ENCODE measurements at places on chromosomes 3 and 15. TPM values are rescaled to one million over a fixed set of nuclear protein-coding genes. Genes with fewer than 3 reads are reported as not detected.

DNA sequence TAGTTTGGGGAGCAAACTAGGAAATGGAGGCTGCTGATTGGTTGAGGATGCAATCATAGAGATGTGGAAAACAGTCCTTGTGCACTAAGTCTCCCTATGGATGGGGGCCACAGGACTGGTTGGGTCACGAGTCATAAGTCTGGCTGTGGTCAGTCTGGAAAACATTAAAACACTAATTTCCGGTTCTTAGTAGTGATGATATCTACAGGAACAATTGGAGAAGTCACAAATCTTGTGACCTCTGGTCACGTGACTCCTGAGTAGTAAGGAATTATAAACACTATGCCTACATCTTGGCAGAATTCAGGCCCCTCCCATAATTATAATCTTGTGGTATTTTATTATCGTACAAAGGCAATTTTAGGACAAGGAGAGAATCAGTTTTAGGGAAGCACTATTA, 317.3 kb upstream of the ARPP21 start:
- no peaks in the 10 kb centered on the region for H3K27me3 ChIP-seq
- H3K36me3 ChIP-seq = no peaks in the 10 kb centered on the region
- DNase-seq = no peak
- no peak overlapping the region for H3K27ac ChIP-seq

GRCh38 chr15:35089551-35089950, 4.5 kb upstream of the NANOGP8 start:
- no peak overlapping the region for H3K4me3 ChIP-seq
- no peak overlapping the region for H3K27ac ChIP-seq
- H3K4me1 ChIP-seq = no peaks in the 10 kb centered on the region
- H3K27me3 ChIP-seq = no peaks in the 10 kb centered on the region

DNA sequence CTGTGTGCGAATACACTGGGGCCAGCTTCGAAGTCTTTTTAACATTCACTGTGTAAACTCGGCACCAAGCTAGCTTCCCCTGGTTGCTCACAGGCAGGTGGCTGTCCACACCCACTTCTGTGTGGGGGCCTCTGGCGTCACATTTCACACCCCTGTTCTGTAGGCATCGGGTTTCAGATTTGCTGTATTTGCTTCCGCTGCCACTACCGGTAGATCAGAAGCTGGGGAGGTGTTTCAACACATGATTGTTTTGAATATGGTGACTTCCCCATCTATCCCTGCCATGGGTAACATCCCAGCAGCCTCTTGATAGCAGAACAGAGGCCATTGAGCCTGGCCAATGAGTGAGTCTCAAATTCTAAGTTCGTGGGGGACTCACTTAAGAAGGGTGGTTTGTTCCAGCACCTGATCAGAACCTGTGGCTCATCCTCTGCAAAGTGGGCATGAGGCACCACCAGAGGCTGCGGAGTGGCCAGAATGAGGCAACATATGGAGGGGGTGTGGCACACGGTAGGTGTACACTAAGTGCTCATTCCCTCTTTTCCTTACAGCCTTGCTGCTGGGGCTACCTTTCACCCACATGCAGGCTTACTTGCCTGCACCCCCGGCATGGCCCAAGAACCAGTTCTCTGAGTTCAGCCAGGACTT, 61.5 kb downstream of the IQSEC1 start:
- peaks cover 6% of the 10 kb centered on the region for H3K4me1 ChIP-seq
- DNase-seq = no peak
- no peak overlapping the region for H3K27ac ChIP-seq
- no peak overlapping the region for H3K4me3 ChIP-seq

GRCh38 chr3:23183731-23184130, 19.4 kb upstream of the UBE2E2 start:
- no peak overlapping the region for H3K4me3 ChIP-seq
- H3K27ac ChIP-seq = no peak overlapping the region
- H3K4me1 ChIP-seq = peaks cover 4% of the 10 kb centered on the region
- H3K27me3 ChIP-seq = no peaks in the 10 kb centered on the region
- no peaks in the 10 kb centered on the region for H3K36me3 ChIP-seq

- no peaks in the 10 kb centered on the region for H3K4me1 ChIP-seq
- no peaks in the 10 kb centered on the region for H3K27me3 ChIP-seq
- no peaks in the 10 kb centered on the region for H3K36me3 ChIP-seq
- no peak overlapping the region for H3K4me3 ChIP-seq
- no peak overlapping the region for H3K27ac ChIP-seq
Measured at GRCh38 chr3:51024121-51024520, 349.4 kb downstream of the DOCK3 start.

DNA sequence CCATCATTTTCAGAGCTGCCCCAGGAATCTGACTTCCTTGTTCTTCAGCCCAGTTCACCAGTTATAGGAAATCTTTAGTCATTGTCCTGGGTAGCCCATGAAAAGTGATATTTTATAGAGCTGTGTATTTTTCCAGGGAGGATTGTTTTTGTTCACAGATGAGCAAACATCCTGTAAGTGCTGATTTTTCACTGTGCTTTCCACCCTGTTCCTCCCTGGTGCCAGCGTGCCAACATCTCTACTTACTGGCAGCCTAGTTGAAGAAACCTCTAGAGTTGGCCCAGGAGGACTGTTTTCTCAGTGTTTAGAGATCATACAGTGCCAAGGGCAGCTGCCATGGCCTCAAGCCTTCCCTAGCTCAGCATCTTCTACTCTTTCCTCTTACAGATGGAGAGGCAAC, 41.3 kb downstream of the ST6GAL1 start:
- H3K4me1 ChIP-seq = no peaks in the 10 kb centered on the region
- H3K36me3 ChIP-seq = peaks cover 60% of the 10 kb centered on the region
- H3K27ac ChIP-seq = no peak overlapping the region
- H3K4me3 ChIP-seq = no peak overlapping the region
- H3K27me3 ChIP-seq = no peaks in the 10 kb centered on the region

DNA sequence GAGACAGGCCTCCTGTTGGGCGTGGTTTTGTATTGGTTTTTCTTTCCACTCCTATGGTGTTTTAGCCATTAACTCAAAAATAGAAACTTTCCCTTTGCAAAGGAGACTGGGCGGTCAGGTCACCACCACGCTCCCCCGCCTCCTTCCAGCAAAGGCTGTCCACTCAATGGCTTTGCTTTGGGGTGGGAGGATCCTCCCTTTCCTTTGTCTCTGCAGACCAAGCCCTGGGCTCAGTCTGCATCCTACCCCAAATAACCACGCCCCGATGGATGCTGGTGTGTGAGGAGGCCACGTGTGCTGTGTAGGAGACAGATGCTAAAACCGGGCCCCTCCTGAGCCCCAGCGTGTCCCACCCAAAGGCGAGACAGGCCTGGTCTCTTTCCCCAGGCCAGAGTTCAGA, 68.5 kb downstream of the GRIP2 start:
- no peaks in the 10 kb centered on the region for H3K4me1 ChIP-seq
- DNase-seq = no peak
- H3K4me3 ChIP-seq = no peak overlapping the region

GRCh38 chr3:58833491-58833890, 166.9 kb upstream of the FAM3D start:
- no peaks in the 10 kb centered on the region for H3K27me3 ChIP-seq
- H3K36me3 ChIP-seq = no peaks in the 10 kb centered on the region
- no peak for DNase-seq

FXR1 gene
- 283 TPM for total RNA-seq
